ENCODE measurements at places on chromosomes 13 and 19.

GRCh38 chr13:26987486-26988013 is 184.1 kb downstream of the USP12 start:
- DNase-seq, result no peak

DNA sequence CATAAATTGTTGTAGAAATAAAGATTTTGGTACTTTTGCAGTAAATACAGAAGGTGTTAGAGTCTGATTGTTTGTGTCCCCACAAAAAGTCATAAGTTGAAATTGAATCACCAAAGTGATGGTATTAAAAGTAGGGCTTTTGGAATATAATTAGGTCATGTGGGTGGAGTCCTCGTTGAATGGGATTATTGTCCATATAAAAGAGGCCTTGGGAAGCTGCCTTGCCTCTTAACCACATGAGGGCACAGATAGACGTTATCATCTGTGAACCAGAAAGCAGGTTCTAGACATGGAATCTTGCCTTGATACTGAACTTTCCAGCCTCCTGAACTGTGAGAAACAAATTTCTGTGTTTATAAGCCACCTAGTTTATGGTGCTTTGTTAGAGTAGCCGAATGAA is 186.8 kb downstream of the PRR20E start:
- no peak for DNase-seq

GRCh38 chr13:101425623-101426022 is 9.3 kb upstream of the NALCN start:
- DNase-seq, result no peak

DNA sequence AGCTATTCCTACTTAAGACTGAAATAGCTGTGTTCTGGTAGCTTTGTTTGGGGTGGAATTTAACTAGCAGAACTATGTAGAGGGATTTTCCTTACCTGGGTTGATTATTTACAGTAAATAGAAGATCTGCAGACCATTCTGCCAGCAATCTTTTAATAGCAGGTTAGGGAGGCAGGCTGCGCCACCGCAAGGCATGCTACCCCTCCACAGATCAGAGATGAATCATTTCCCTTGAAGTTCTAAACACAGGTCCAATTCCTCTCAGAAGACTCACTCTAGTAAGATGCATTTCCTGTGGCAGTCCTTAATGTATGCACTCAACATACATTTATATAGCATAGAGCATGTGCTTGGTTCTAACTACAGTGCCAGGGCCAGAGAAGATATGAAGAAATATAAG is 109.0 kb downstream of the TNFRSF19 start:
- no peak for DNase-seq

- no peak for DNase-seq
Measured at GRCh38 chr13:29733147-29733611, 117.2 kb downstream of the UBL3 start.

DNA sequence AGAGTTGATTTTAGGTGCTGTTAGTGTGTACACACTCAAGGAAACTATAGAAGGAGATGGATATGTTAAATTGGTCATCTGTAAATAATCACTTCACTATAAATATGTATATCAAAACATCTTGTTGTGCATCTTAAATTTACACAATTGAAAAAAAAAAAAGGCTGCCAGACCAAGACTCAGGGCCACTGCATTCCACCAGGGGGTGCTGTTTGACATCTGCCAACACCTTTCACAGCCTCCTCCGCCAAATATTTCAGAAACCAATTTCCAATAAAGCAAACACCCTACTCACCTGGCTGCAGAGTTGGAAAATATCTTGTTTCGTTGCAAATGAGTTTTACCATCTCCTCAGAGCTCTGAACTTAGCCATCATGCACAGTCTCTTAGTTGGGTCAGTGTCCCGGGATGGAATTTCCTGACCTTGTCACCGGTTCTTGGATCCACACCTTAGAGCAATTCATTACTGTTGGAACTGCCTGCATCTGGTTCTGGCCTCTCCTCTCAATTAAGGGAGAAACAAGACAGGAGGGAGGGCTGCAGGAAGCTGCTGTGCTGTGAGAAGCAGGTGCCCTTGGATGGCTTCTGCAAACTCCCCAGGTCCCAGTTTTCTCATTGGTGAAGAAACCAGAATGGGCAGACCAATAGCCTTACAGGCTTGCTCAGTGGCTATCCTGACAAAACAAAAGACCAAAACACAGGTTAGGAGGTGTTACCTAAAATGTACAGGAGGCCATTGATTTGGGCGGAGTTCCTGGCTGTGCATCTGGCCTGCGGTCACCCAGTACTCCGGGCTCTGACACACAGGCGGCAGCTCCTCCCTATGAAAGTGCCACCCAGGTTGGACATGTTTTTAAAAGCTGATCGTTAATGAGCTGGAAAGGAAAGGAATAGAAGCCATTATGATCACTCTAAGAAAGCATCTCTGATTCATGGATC is 746.6 kb downstream of the UQCRFS1 start:
- DNase-seq, result peak; percentile 32

DNA sequence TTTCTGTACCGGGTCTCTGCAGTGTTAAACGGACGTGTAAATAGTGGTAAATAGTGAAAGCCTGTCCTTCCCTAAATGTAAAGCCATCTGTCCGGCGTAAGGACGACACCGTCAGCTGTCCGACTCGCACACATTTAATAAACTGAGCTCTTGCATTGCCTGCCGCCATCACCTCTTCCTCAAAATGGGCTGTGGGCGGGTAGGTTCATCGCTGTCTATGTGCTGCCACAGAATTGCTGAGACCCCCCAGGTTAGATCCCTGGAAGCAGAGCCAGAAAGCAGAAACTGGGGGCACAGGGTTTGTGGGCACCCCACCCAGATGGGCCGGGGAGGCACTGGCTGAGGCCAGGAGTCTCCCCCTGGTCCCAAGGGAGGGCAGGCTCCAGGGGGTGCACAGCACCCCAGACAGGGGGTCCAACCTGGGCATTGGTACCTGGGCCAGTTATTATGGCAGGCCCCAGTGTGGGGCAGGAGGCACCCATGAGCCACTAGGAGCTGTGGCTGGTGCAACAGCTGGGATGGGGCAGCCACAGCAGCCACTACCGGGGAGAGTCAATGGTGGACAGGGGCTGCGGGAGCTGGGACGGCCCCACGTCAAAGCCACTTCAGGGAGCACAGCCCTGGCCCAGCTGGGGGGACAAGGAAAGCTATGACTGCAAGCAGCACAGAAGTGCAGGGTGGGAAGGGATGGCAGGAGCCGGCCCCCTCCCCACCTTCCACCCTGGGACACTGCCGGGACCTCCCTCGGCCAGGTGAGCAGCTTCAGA is 5.7 kb downstream of the C19orf25 start:
- no peak for DNase-seq

DNA sequence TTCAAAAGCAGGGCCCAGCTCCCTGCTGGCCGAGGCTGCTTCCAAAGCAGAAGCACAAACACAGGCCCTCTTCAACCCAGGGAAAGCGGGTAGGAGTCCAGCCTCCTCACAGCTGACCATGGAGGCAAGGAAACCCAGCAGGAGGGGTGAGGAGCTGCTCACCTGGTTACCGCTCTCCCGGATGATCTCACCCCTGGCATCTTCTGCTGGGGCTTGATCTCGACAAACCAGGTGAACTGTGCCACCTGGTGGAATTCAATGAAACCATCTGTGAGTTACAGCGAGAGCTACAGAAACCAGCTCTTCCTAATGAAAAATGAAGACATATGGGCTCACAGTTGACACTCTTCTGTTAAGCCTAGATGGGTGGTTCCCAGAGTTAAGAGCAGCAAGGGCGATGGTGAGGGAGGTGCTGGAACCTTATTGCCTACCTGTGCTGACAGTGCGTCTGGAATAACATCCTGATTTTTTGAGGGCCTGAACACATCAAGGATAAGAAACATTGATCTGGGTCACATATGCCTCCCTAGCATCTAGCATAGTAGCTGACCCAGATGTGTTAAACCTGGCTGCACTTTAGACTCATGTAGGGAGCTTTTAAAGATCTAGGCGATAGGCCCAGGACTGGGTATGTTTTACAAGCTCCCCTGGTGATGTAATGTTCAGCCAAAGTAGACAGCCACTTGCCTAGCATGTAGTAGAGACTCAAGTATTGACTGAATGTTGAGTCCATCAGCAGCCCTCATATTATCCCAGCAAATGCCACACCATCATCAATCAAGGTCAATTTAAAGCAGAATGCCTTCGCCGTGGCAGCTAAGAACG is 6.1 kb downstream of the DHRS12 start:
- peak; percentile 68 for DNase-seq

DNA sequence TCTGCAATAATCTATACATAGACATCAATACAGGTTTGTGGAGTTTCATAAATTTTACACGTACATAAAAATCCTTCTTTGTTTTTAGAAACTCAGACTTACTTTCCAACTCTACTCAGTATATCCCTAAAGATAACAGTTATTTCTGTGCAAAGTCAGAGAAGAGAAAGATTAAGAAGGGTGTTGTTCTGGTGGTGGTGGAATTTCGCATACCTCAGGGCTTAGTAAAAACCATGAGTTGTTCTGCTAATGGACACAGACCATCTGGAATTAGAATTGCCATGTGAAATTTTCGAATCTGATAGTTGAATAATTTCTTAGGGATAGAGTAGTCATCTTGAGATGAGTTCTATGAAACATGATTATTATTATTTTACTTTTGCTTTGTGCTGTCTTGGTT is 102.7 kb downstream of the ZAR1L start:
- no peak for DNase-seq

DNA sequence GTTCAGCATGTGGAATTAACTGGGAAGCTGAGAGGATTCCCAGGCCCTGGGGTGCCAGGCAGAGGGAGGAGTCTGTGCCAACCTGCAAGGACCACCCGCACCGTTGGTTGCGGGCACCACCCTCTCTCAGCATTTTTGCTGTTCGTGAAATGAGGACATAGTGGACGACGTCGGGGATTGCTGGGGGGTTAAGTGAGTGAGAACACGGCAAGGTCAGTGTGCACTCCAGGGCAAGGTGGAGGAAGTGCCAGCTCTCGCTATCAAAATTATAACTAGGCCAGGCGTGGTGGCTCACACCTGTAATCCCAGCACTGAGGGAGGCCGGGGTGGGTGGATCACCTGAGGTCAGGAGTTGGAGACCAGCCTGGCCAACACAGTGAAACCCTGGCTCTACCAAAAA is 2.2 kb downstream of the FXYD3 start:
- DNase-seq, result no peak

GRCh38 chr13:94994506-94994905 is 282.2 kb upstream of the SOX21 start:
- no peak for DNase-seq

DNA sequence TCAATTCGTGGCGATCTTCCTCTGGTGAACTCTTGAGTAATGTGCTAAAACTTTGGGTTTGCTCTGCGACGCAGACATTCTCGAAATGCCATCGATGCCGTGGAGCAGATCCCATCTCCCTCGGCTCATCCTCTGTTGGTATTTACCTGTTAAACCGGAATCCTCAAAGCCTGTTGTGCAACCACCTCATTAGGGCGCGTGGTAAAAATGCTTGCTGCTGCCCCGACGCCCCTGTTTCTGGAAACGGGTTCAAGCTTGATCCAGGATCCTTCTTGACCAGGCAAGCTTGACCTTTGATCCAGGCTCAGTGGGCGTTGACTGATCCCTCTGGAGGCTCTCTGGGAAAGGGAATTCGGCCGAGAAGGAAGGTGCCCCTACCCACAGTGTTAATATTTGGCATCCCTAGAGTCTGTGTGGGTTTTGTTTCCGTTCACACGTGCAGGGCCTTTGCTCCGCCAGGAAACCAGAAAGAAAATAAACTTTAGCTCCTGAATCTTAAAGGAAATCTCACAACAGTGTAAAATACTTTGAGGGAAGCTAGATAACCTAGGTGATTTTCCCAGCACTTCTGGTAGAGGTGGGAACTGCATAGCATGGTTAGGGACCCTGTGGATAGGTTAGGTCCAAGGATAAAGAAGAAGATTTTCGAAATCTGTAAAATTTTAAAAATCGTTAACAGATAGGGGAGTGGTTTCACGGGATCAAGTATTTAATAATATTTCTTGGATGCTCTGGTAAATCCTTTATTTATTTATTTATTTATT is 1.1 kb downstream of the LSM14A start:
- no peak for DNase-seq

- DNase-seq, result no peak
Measured at GRCh38 chr19:45999653-46000121, 4.4 kb downstream of the CCDC61 start.

DNA sequence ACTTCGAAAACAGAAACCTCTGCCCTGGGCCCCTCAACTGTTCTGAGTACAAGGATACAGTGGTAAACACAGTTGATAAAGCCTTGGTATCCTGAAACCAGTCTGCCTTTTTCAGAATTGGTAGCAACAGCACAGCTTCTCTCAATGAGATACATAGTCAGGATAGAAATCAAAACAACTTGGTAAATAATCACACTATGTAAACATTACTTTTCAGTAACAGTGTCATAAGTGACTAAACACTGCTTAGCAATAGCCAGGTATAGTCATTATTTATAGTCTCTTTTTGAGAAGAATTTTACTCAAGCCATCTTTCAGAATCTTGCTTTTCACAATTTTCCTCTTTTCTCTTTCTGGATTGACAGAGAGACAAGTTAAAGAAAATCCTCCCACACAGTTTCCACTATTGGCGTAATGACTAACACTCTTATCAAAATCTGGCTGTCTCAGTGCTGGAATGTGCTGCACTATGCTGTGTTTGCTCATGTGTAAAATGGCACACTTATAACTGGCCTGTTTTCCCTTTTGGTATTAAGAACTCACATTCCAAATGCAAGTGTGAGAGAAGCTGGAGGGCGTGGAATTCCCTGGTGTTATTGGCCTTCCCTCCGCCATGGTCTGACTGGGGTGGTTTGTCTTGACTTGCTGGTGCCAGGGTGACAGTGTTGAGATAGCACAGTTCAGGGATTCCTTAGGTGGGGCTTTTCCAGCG is 368.8 kb downstream of the TDRD3 start:
- no peak for DNase-seq

DNA sequence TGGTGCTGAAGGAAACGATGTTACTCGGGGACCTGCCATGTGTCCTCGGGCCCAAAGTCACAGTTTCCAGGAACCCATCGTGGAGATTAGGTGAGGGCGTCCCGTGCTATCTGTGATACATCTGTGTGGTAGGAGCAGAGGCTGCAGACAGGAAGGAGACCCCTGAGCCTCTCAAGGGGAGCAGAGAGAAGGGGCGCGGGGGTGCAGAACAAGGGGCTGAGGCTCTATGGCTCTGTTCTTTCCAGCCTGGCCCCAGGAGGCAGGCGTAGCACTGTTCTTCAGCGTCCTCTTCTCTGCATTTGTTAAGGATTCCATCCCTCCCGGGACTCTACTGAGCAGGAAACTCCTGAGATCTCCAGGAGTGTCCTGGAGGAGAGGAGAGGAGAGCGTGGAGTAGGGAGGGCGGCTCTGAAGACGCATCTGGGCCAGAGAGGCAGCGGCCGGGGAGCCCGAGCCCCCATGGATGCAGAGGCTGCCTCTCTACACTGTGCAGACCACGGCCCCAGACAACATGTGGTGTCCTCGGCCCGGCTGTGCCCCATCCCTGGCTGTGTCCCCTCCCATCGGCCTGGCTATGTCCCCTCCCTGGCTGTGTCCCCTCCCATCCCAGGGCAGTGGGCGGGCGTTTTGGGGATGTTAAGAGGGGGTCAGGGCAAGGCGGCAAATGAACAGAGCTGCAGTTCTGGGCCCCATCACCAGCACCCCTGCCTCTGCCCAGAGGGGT is 118.0 kb downstream of the ATP11A start:
- DNase-seq, result no peak

DNA sequence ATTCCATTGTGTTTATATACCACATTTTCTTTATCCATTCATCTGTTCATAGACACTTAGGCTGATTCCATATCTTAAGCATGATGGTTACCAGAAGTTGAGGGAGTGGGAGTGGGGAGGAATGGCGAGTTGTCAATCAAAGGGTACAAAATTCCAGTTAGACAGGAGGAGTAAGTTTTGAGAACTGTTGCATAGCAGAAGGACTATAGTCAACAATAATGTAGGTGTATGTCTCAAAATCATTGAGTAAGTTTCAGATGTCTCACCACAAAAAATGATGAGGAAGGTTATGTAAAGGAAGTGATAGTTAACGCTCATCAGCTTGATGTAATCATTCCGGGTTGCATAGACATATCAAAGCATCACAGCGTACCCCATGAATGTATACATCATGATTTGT is 4.6 kb upstream of the UBL3 start:
- no peak for DNase-seq

All from germinal center (tissue), 1 donor.